Activated gamma-delta T cell treated with anti-CD3 and anti-CD28 coated beads, Interleukin-2, amount 50 U/mL, for 16 hours (primary cell): ENCODE measurements at places on chromosomes 3 and 15.

DNA sequence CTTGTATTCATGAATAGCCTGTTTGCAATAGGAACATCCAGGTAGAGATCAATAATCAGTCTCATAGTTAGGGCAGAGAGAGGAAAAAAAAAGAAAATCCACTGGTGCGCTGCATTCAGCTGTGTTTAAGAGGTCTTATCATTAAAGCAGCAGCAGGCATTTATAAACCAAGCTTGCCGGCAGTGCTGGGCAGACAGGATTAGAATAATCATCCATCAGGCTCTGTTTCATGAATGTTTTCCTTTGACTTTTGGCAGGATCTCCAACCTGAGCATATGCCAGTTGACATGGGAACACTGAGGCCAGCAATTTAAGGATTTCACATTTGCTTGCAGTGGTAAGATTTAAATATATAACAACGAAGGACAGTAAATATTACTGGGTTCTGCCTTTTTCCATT lies 305.2 kb upstream of the SEMA6D start:
- no peak for DNase-seq

DNA sequence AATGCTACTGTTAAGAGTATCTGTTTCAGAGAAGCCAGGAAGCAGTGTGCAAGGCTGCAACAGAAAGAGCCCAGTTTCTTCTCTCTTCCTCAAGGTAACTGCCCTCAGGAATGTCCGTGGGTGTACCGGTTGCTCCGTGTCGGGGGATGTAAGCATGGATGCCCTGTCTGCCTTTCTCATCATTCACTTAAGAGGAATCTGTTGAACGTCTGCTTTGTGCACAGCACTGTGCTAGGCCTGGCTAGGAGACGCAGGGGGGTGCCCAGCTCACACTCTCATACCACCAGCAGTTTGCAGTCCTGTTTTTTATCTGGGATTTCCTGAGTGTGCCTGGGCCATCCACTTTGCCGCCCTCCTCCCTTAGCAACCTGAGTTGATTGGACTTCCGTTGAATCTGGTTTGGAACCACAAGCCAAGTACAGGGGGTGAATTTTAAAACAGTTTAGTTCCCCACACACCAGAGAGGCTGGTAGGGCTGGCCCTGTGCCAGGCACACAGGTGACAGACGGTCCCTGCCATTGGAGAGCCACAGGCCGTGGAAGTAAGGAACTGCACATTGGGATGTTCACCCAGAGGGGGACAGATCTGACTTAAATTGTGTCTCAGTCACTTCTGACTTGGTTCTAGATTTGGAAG lies 11.2 kb downstream of the BOC start:
- no peak for DNase-seq

- peak; percentile 71 for DNase-seq
Observed at GRCh38 chr3:16247282-16248061, 17.3 kb downstream of the DPH3 start.

- no peak for DNase-seq
Observed at GRCh38 chr3:188901126-188901525, 270.6 kb upstream of the TPRG1 start.

GRCh38 chr3:178170698-178171535 lies 365.3 kb upstream of the KCNMB2 start:
- no peak for DNase-seq

DNA sequence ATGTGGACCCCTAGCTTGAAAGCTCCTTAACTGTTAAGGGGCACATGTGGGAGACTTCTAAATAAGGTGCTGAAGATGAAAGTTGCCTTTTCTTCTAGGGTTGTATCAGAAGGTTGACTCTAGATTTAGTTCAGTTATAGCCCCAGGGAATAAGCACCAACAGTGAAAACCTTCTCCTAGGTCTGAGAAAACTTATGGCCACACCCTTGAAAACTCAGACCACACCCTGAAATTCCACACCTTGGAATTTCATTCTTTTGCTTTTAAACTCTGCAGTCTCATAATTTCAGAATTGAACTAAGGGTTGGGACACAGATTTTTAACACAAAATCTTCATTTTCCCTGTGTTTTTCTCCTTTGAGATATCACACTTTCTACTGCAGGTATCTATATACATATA lies 355.8 kb upstream of the IL12A start:
- DNase-seq, result no peak

DNA sequence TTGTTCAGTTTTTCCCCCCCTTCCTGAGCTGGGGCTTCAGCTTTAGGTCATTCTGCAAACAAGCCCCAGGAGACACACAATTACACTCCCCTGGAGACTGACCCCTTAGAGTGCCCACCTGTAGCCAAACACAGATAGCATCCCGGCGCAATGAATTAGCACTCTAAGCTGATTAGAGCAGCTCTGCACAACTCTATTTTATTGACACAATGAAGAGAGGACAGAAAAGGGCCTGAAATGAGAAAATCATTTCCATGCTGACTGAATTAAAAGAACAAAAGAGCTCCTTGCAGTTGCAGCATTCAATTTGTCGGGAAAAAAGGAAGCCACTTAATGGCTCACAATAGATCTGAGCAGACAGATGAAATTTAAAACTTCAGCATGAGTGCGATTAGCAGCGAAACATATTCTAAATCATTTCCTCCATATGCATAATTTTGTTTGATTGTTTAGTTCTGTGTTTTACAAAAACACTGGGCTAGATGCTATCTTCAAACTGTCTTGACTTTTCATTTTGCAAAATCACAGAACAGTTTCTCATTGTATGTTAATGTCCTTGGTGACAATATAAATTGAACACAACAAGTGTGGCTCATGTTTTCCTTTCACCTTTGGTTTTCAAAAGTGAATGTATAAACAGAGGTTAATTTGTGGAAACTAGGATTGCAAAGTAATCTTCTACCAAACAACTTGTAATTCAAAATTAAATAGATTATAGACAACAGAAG lies 308.6 kb downstream of the MECOM start:
- DNase-seq, result no peak
